ENCODE measurements at places on chromosomes 3 and 15. TPM values are rescaled to one million over a fixed set of nuclear protein-coding genes. Genes with fewer than 3 reads are reported as not detected.

CDV3 gene
- total RNA-seq, result 280 TPM

MYH15 gene
- total RNA-seq, result 0.53 TPM

SNTN gene
- not detected for total RNA-seq

DISP2 gene
- 0.27 TPM for total RNA-seq

PPP1R14D gene
- not detected for total RNA-seq
